Activated T-helper 9 cell treated with anti-CD3 and anti-CD28 coated beads, Interleukin-2, amount 50 U/mL, for 16 hours (primary cell): ENCODE measurements at places on chromosomes 13 and 19.
A peak's percentile ranks its signal among the peaks of the same experiment; 100 is the strongest.

DNA sequence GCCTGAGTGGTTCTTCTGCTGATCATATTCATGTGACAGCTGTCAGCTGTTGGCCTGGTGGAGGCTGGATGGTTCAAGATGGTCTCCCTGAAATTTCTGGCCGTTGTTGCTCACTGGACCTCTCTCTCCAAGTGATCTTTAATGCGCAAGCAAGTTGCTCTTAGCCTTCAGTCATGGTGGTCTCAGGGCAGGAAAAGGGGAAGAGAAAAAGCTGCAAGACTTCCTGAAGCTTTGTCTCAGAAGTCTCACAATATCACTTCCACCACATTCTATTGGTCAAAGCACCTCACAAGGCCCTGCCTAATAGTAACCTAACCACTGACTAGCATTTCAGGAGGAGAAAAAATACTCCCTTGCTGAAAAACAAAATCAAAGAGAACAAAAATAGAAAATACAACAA lies 1.6 kb upstream of the ZNF567 start:
- DNase-seq, result no peak

GRCh38 chr19:8366121-8366581 lies 2.2 kb downstream of the ANGPTL4 start:
- DNase-seq, result no peak

DNA sequence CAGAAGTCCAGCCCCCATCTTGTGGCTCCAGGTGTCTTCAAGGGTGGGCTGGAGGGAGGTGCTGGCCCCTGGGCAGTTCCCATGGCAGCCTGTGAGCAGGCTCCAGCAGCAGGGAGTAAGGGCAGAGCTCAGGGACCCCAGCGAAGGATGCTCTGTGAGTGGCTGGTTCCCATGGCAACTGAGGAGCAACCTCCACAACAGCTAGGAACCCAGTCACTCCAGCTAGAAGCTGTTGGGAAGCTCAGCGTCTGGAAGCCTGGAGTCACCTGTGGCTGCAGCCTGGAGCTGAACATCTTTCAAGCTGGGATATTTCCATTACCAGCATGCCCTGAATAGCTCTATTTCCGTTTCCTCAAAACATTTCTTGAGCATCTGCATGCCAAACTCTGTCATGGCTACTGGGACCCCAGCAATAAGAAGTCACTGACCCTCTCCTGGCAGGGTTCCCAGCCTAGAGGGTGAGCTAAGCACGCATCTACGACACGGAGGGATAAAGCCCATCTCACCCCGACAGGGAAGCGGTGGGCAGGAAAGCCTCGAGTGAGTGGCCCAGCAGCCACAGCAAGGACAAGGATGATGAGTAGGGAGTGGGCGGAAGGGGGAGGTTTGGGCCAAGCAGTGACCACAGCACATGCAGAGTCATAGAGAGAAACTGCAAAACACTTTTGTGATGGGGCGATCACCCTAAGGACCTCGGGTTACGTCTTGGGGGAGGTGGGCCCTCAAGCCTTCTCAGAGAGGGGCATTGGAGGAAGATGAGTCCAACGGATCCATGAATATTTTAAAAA lies 52.6 kb downstream of the ALOX5AP start:
- DNase-seq, result no peak

GRCh38 chr19:48685583-48685982 lies 10.2 kb upstream of the FUT2 start:
- DNase-seq, result no peak

GRCh38 chr13:95710313-95710712 lies 33.4 kb downstream of the DNAJC3 start:
- no peak for DNase-seq

DNA sequence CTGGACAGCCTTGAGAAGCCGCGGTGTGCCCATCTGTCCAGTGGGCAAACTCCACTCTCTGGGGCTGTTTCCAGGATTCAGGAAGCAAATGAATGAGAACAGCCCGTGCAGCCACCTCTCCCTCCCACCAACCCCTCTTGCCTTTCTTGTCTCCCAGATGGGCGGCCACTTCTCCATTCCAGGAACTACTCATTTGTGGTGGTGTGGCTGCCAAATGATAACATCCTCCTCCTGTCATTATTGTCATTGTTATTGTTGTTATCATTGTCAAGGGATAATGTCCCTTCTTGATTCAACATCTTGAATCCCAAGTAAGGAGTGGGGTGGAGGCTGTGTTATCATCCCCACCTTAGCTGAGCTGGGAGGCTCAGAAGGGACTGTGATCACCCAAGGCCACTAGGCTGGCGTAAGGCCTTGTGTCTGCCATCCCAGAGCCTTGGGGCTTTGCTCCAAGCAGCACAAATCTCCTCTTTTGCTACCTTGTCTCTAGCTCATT lies 1.6 kb downstream of the DNM2 start:
- no peak for DNase-seq

DNA sequence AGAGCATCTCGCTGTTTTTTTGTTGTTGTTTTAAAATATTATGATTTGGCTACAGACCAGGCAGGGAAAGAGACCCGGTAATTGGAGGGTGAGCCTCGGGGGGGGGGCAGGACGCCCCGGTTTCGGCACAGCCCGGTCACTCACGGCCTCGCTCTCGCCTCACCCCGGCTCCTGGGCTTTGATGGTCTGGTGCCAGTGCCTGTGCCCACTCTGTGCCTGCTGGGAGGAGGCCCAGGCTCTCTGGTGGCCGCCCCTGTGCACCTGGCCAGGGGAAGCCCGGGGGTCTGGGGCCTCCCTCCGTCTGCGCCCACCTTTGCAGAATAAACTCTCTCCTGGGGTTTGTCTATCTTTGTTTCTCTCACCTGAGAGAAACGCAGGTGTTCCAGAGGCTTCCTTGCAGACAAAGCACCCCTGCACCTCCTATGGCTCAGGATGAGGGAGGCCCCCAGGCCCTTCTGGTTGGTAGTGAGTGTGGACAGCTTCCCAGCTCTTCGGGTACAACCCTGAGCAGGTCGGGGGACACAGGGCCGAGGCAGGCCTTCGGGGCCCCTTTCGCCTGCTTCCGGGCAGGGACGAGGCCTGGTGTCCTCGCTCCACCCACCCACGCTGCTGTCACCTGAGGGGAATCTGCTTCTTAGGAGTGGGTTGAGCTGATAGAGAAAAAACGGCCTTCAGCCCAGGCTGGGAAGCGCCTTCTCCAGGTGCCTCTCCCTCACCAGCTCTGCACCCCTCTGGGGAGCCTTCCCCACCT lies 183.3 kb downstream of the KDM4B start:
- no peak for DNase-seq

GRCh38 chr19:49690656-49691242 lies at the start of gene CPT1C:
TSS of gene CPT1C (plus strand) at chr19:49691116. CDS start at chr19:49692253, 1,137 bp downstream.
- DNase-seq, result peak; percentile 20

DNA sequence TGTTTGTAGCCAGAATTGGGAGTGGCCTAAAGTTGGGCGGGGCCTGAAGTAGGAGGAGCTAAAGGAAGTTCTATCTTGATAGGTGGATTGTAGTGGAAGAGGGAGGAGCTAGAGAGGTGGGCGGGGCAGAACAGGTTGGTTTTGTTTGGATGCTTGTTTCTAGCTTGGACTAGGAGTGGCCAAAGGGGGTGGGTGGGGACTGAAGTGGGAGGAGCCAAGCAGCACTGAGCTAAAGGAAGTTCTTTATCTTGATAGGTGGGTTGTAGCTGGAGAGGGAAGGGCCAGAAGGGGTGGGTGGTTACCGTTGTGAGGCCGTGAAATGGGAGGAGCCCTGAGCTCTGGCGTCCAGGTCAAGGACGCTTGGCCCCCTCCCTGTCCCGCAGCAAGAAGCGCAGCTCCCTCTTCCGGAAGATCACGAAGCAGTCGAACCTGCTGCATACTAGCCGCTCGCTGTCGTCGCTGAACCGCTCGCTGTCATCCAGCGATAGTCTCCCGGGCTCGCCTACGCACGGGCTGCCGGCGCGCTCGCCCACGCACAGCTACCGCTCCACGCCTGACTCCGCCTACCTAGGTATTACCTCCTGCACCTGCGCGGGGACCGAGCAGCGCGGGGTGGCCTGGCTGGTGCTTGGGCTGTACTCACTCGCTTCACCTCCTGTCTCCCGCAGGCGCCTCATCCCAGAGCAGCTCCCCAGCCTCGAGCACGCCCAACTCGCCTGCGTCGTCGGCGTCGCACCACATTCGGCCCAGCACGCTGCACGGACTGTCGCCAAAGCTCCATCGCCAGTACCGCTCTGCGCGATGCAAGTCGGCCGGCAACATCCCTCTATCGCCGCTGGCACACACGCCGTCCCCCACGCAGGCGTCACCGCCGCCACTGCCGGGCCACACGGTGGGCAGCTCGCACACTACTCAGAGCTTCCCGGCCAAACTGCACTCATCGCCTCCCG lies 8.0 kb downstream of the DNASE2 start:
- DNase-seq, result peak; percentile 39
